T-helper 1 cell treated with Interleukin-12 subunit alpha and Interleukin-12 subunit beta and Interleukin-4 antibody, amounts not matched to agents 30 ng/mL and 1 ng/mL, for 36 hours (primary cell): ENCODE measurements at places on chromosomes 4 and X. TPM values are rescaled to one million over a fixed set of nuclear protein-coding genes. Genes with fewer than 3 reads are reported as not detected.

The S100P gene
- total RNA-seq, result 15.5 and 18.8 TPM in 2 replicates

The EVC2 gene
- total RNA-seq, result 0.49 and 0.66 TPM in 2 replicates

The NDP gene
- not detected in 2 replicates for total RNA-seq

The TDO2 gene
- total RNA-seq, result not detected in 2 replicates

The TEX13D gene
- not detected in 2 replicates for total RNA-seq
